ENCODE measurements at places on chromosomes 1 and 21. TPM values are rescaled to one million over a fixed set of nuclear protein-coding genes. Genes with fewer than 3 reads are reported as not detected.

Gene ZNF691
- total RNA-seq = 11.7 TPM

Gene TP73
- total RNA-seq = under 0.01 TPM

Gene MYOC
- not detected for total RNA-seq

Gene C1orf105
- total RNA-seq = not detected

Gene DONSON
- 14.3 TPM for total RNA-seq

Gene SYCP1
- not detected for total RNA-seq

Gene TMEM82
- total RNA-seq = not detected

Gene OR10Z1
- not detected for total RNA-seq

Gene FCMR
- not detected for total RNA-seq

Gene S100A8
- total RNA-seq = not detected

Gene NCF2
- total RNA-seq = not detected

Measured in epithelial cell of umbilical artery (primary cell).